ENCODE measurements at places on chromosomes 13 and 19.

- no peak overlapping the region for H3K27ac ChIP-seq
- no peaks in the 10 kb centered on the region for H3K4me1 ChIP-seq
- H3K36me3 ChIP-seq: peaks cover 10% of the 10 kb centered on the region
- no peak for DNase-seq
- H3K27me3 ChIP-seq: peaks cover 18% of the 10 kb centered on the region
These were observed 90.8 kb downstream of the UQCRFS1 start for GRCh38 chr19:29122185-29122584.

DNA sequence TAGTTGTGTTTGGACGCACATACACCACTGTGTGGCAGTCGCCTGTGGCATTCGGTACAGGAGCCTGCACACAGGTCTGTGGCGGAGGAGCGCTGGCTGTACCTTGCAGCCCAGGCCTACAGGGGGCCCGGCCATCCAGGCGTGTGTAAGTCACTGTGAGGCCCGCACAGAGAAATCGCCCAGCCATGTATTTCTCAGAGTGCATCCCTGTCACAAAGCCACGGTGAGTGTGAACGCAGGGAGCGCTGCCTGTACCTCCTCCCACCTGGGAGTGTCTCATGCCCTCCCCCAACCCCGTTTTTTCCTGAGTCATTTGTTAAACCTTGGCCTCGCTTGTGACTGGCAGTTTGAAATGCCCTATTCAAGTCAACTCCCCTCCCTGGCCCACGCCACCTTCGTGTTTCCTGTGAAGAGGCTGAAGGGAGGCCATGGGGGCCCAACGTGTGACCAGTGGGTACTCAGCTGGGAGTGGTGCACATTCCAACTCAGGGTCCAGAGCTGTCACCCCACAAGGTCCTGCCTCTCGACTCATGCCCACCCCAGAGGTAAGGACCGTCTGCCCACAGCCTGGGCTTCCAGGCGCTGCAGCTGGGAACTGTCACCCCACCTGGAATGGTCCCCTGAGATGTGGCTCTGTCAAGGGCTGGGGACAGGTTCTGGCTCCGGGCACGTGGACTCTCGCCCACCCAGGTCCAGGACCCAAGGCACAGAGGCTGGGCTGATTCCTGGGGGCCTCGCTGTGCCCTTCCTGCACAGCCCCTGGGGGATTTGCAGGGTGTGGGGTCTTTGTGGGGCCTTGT lies 11.6 kb upstream of the RASA3 start:
- H3K27me3 ChIP-seq: no peaks in the 10 kb centered on the region
- H3K4me3 ChIP-seq: no peak overlapping the region
- H3K36me3 ChIP-seq: no peaks in the 10 kb centered on the region
- H3K27ac ChIP-seq: no peak overlapping the region

GRCh38 chr13:112061367-112062061 lies 5.4 kb upstream of the SOX1 start:
- no peak overlapping the region for H3K4me3 ChIP-seq
- peaks cover 39% of the 10 kb centered on the region for H3K4me1 ChIP-seq

DNA sequence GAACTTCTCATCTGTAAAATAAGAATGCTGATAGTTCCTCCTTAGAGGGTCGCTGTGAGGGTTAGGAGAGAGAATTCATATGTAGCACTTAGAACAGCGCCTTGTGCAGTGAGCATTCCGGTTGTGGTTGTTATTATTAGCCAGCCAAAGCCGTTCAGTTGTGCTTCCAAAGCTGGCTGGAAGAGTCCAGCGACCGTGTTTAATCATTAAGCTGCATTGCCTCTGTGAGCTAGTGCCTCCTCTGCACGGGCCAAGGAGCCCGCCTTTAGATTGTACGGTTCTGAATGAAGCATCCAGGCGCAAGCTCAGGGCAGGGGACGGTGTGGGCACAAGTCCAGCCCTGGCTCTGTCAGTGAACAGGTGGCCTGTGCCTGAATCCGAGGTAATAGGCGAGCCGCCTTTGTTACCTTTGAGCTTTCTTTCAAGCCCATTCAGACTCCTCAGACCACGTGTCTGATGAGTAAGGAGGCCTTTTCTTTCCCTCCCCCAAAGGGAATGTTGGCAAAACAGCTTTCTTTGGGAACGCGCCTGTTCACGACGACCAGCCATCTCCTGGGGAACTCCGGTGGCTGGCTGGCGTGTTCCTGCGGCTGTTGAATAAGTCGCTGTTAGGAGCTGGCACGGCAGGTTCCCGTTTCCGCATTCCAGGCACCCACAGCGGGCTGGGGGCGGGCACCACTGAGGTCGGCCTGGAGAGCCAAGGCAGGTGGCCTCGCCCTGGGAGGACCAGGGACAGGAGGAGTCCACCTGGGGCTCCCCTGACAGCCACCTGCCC lies 25.1 kb downstream of the SIPA1L3 start:
- peaks cover 14% of the 10 kb centered on the region for H3K4me1 ChIP-seq
- H3K36me3 ChIP-seq: peaks cover 19% of the 10 kb centered on the region
- peaks cover 3% of the 10 kb centered on the region for H3K27me3 ChIP-seq
- peak overlapping the region; percentile 43 for H3K4me3 ChIP-seq
- DNase-seq: peak; percentile 63

DNA sequence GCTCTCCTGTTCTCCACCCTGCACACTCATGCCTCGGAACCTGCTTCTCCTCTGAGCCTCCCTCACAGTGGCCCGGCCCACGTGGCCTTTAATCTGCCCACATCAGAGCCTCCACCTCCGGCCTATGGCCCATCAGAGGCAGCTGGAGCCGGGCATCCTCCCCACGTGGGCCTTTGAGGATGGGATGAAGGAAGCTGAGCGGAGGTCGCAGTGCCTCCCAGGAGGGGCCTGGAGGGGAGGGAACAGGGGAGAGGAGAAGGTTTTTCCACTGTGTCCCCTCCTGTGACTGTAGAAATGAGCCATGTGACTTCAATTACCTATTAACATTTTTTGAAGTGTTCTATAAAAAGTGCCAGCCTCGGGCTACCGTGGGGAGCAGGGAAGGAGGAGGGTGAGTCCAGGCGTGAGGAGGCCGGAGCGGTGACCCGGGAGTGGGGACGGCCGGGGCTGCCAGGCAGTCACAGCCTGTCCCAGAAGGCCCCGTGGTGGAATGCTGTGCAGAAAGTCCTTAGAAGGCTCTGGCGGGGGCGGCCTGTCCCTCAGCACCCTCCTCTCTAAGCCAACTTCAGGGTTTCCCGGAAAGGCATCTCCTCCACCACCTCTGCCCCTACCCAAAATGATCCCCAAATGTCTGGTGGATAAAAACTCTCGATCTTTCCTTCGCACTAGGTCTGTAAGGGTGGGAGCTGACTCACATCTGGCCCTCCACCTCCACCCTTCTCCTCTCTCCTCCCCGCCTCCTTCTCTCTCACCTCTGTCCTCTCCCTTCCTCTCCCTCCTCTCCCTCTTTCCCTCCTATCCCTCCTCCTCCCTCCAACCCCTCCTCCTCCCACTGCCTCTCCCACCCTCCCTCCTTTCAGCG lies 24.8 kb upstream of the SLC1A5 start:
- peaks cover 2% of the 10 kb centered on the region for H3K27me3 ChIP-seq
- H3K4me3 ChIP-seq: no peak overlapping the region
- H3K27ac ChIP-seq: no peak overlapping the region
- no peak for DNase-seq

DNA sequence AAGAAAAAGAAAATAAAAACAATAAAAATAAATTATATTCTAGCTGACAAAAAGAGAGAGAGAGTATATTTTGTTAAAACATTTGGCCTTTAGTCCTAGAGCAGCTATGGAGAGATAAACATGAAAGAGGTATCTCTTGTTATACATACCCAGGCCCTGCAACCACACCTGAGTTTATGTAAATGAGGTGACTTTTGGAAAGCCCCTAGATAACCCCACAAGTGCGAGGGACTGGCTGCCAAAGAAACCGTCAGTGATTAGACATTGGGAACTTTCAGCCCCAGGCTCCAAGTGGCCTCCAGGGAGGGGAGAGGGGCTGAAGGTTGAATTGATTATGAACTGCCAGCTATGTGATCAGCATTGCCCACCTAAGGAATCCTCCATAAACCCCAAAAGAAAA lies 2.1 kb upstream of the NLRP7 start:
- H3K27me3 ChIP-seq: no peaks in the 10 kb centered on the region
- no peak overlapping the region for H3K4me3 ChIP-seq
- no peak for DNase-seq
- no peaks in the 10 kb centered on the region for H3K36me3 ChIP-seq
- no peak overlapping the region for H3K27ac ChIP-seq

DNA sequence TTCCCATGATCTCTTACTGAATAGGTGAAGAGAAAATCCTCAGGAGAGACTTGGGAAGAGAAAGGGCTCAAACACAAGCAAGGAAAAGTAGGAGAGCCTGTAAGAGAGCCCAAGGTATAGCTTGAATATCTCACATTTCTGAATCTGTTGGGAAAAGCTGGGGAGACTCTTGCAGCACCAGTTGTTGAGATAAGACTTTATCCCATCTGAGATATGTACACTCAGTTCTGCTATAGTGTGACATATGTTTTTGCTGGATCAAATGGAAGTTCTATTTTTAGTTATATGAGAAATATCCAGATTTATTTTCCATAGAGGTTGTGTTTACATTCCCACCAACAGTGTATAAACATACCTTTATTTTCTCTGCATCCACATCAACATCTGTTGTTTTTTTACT lies 246.1 kb downstream of the NDFIP2 start:
- no peak overlapping the region for H3K27ac ChIP-seq
- no peak for DNase-seq
- H3K4me1 ChIP-seq: peaks cover 4% of the 10 kb centered on the region
- H3K27me3 ChIP-seq: no peaks in the 10 kb centered on the region

Measured in endothelial cell (in vitro differentiated cells).